Activated CD4-positive, alpha-beta memory T cell treated with anti-CD3 and anti-CD28 coated beads for 36 hours (primary cell): ENCODE measurements at places on chromosomes 6 and 20. TPM values are rescaled to one million over a fixed set of nuclear protein-coding genes. Genes with fewer than 3 reads are reported as not detected.

- H3K27ac ChIP-seq: no peak overlapping the region
- no peaks in the 10 kb centered on the region for H3K36me3 ChIP-seq
- no peaks in the 10 kb centered on the region for H3K27me3 ChIP-seq
Measured at GRCh38 chr20:14727485-14728150, 390.2 kb upstream of the FLRT3 start.

Gene CTCFL
- not detected for total RNA-seq

GRCh38 chr20:32336918-32337347, 21.2 kb upstream of the ASXL1 start:
- H3K4me1 ChIP-seq: peaks cover 41% of the 10 kb centered on the region
- no peaks in the 10 kb centered on the region for H3K27me3 ChIP-seq
- H3K27ac ChIP-seq: peak overlapping the region; percentile 32
- peaks cover 32% of the 10 kb centered on the region for H3K36me3 ChIP-seq
- no peak for DNase-seq

DNA sequence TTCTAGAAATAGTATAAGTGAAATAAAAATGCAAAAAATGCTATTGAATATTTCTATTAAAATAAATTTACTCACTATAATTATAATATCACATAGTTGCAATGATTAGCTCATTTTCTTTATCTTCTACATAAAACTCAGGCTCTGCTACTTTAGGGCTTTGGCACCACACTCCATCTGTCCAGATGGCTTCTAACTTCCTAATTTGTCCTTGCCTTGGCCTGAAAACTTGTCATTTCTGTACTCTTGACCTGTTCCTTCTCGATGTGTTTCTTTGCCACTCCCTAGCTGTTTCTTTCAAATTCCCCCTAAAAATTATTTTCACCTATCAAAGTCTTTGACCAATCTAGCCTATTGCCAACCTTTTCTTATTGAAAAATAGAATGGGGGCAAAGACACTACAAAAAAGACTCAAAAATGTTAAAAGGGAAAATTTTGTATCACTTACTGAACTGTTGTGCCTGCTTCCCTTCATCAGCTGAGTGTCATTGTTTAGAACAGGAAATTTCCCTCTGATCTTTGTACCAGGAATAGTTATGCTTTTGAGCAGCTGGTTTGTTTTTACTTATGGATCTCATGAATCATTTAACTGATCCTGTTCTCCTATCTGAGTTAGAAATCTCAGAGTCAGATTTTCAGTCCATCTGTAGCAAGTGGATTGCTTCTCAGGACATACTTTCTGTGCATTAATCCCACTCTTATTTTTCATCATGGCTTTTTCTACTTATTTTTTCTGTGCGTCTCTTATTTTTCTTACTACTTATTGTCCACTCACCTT, 279.2 kb upstream of the CNR1 start:
- no peak for DNase-seq
- H3K27ac ChIP-seq: no peak overlapping the region
- H3K27me3 ChIP-seq: peaks cover 6% of the 10 kb centered on the region

- H3K27ac ChIP-seq: no peak overlapping the region
- H3K4me1 ChIP-seq: no peaks in the 10 kb centered on the region
- peaks cover 6% of the 10 kb centered on the region for H3K27me3 ChIP-seq
- H3K4me3 ChIP-seq: no peak overlapping the region
- DNase-seq: no peak
Measured at GRCh38 chr6:99285881-99286280, 63.6 kb downstream of the FAXC start.

GRCh38 chr6:43926634-43927531, 156.9 kb downstream of the VEGFA start:
- peaks cover 25% of the 10 kb centered on the region for H3K4me1 ChIP-seq
- H3K36me3 ChIP-seq: no peaks in the 10 kb centered on the region
- no peak overlapping the region for H3K4me3 ChIP-seq
- DNase-seq: no peak
- no peaks in the 10 kb centered on the region for H3K27me3 ChIP-seq
- no peak overlapping the region for H3K27ac ChIP-seq

- H3K27me3 ChIP-seq: no peaks in the 10 kb centered on the region
- H3K36me3 ChIP-seq: peaks cover 9% of the 10 kb centered on the region
- DNase-seq: peak; percentile 91
- no peak overlapping the region for H3K4me3 ChIP-seq
Measured at GRCh38 chr6:90411292-90411781, 114.7 kb upstream of the BACH2 start.

GRCh38 chr20:53582574-53583351, 10.9 kb downstream of the ZNF217 start:
- H3K27ac ChIP-seq: peak overlapping the region; percentile 97
- no peaks in the 10 kb centered on the region for H3K27me3 ChIP-seq
- H3K36me3 ChIP-seq: peaks cover 48% of the 10 kb centered on the region
- peak overlapping the region; percentile 82 for H3K4me3 ChIP-seq
- peak; percentile 71 for DNase-seq

DNA sequence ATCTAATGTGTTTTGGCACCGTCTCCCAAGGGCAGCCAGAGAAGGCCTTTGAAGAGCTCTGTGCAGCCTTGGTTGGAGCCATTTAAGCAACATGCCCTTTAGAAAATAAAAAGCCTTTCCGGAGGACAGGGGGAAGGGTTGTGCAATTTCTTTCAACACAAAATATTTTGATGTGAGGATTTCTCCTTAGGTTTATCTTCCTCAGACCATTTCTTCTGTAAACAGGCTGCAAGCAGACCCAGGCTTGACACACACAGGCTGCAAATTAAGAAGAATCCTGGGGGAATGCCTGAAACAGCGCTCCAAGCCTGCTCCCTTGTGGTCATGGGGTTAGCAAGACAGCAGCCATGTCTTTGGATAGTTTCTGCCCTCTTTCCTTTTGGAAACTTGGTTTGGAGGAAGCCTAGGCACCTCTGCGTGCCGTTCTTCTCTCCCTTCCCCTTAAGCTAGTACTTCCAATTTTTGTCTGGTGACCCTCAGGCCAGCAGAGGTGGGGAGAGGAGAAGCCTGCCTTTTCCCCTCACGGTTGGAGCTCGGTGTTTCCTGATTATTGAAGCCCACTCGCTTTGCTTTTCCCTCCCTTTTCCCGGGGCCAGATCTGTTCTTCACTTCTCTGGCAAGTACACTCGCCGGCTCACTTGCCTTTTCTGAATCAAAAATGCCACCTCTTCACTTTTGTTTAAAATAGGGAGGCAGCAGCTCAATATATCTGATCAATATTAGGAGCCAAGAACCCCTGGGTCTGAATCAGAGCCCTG, 39.6 kb upstream of the NOX3 start:
- no peak overlapping the region for H3K27ac ChIP-seq
- no peaks in the 10 kb centered on the region for H3K36me3 ChIP-seq
- no peaks in the 10 kb centered on the region for H3K27me3 ChIP-seq
- H3K4me1 ChIP-seq: peaks cover 33% of the 10 kb centered on the region
- H3K4me3 ChIP-seq: no peak overlapping the region

DNA sequence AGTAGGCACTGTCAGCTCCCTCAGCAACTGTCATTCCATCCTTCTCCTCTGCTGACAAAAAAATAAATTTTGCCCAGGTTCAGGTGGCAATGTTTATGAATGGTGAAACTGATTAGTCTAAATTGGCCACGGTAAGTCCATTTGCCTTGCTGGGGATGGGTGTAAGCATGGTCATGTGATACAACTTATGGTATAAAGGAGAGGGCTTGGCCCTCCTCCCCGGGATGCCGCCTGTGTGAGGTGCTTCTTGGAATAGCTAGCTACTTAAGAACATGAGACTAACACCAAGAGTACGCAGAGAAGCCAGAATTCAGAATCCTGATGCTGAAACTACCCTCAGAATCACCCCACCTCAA, 94.4 kb upstream of the MAP7 start:
- no peak overlapping the region for H3K4me3 ChIP-seq
- no peak for DNase-seq
- no peaks in the 10 kb centered on the region for H3K4me1 ChIP-seq
- H3K27ac ChIP-seq: no peak overlapping the region

Gene LY6G5C
- total RNA-seq: 1.8 TPM

DNA sequence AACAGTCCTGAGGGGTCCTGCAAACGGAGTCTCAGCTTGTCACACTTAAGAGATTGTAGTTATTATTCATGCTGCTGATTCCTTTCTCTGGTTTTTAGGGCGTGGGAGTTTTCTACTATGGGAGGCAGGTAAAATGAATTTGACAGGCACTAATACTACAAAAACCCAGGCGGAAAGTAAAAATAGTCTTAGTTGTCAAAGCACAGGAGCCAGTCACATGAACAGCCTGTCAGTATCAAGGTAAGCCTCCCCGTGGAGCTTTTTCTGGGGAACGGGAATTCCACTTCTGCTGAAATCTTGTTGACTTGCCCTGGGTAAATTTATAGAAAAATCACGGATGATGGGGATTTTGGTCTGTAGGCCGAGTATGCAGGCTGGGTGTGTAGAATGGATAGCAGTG, 79.8 kb downstream of the SLC24A3 start:
- H3K4me3 ChIP-seq: no peak overlapping the region
- H3K27me3 ChIP-seq: no peaks in the 10 kb centered on the region
- H3K27ac ChIP-seq: no peak overlapping the region
- H3K4me1 ChIP-seq: no peaks in the 10 kb centered on the region

Gene FAM162B
- total RNA-seq: not detected

DNA sequence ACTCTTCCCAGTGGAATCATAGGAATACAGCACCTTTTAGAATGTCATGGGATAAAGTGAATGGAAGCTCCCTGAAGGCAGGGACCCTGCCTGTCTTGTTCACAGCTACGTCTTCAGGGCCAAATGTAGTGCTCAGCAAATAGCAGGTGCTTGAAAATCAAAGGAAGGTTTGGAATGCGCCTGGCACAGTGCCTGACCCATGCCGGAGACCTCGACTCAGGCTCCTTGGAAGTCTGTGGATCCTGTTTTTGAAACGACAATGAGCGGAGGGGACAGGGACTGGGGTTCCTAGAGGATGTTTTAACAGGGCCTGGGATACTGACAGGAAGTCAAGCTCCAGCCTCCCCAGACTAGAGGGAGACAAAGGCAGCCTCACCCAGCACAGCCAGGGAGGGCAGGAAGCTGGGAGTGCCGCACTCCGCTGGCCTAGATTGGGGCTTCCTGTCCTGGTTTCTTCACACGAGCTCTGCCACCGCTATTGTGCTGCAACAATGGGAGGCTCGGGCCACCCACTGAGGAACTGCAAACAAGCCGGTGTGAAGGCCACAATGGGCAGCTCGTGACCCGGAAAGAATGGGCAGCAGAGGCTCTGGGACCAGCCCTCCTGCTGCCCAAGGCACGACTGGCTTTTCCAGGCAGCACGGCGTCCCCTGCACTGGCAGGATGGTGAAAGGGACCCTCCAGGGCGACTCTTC, 76.7 kb downstream of the PREX1 start:
- peaks cover 30% of the 10 kb centered on the region for H3K36me3 ChIP-seq
- H3K4me1 ChIP-seq: peaks cover 71% of the 10 kb centered on the region
- peak; percentile 64 for DNase-seq
- peak overlapping the region; percentile 28 for H3K4me3 ChIP-seq
- no peaks in the 10 kb centered on the region for H3K27me3 ChIP-seq

DNA sequence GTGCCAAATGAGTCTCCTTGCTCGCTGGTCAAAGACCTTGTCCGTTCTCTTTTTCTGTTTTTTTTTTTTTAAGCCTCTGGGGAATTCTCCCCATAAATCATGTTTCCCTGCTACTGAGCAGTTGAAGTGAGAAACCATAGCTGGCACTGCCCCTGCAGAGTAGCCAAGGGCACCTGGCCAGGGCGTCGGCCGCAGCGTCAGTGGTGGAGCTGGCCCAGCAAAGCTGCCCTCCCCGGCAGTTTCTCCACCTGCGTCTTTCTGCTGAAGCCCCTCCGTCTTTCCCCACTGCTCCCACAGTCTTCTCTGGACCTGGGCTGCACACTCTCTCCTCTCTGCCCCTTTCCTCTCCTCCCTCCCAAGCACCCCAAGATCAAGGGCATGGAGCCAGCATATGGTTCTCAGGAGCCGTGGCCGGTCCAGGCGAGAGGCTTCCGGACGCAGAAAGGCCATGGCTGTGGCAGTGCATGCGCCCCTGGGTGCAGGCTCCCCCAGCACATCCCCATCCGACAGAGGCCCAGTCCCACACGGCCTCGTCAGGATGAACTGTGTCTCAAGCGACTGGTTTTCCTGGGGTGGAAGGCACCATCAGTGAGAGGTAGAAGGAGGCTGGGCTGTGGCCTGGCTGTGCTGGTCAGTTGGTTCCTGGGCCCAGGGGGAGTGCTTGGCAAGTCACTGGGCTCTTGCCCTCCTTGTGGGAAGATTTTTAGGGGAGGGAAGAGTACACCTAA, 218.1 kb downstream of the ERMARD start:
- DNase-seq: no peak
- H3K36me3 ChIP-seq: no peaks in the 10 kb centered on the region
- H3K4me1 ChIP-seq: no peaks in the 10 kb centered on the region
- no peak overlapping the region for H3K4me3 ChIP-seq
- peaks cover 2% of the 10 kb centered on the region for H3K27me3 ChIP-seq

DNA sequence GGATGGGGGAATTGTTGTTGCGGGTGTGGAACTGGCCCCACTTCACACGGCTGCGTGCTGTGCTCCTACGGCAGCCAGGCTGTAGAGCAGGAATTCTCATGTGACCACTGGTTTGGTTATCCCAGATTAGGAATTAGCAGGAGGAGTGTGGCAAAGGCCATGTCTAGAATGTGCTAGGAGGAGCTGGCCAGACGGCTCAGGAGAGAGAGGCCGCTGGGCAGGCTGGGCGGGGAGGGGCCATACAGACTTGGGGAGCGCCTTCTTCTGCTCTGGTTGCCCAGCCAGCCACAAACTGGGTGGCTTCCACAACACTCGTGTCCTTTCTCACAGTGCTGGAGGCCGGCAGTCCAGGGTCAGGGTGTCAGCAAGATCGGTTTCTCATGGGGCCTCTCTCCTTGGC, 245.0 kb upstream of the QKI start:
- H3K4me1 ChIP-seq: peaks cover 2% of the 10 kb centered on the region
- no peak overlapping the region for H3K4me3 ChIP-seq

Gene DEFB124
- total RNA-seq: not detected

Gene LY6G5B
- 9.2 TPM for total RNA-seq

GRCh38 chr20:20366551-20366875, 1.4 kb upstream of the INSM1 start:
- DNase-seq: no peak
- H3K4me1 ChIP-seq: peaks cover 28% of the 10 kb centered on the region
- H3K27me3 ChIP-seq: peaks cover 63% of the 10 kb centered on the region
- peaks cover 2% of the 10 kb centered on the region for H3K36me3 ChIP-seq

Gene TP53TG5
- 0.24 TPM for total RNA-seq

DNA sequence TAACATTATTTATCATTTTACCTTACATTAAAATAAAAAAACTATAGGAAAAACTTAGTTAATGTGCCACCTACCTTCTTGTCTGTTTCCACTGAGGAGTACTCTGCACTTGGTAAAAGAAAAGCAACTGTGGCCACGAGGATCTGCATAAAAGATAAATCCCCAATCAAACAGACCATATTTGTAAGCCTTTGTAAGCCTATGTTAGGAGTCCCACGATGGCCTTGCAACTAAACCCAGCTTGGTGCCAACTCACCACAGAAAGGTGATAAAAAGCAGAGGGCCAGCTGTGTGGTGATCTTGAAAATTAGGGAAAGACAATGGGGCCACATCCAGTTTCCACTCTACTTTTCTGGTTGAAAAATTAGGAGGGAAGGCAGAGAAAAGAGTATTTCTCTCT, 156.9 kb downstream of the INSM1 start:
- DNase-seq: no peak
- no peaks in the 10 kb centered on the region for H3K27me3 ChIP-seq
- no peak overlapping the region for H3K27ac ChIP-seq
- H3K36me3 ChIP-seq: peaks cover 22% of the 10 kb centered on the region

- no peaks in the 10 kb centered on the region for H3K36me3 ChIP-seq
- H3K27me3 ChIP-seq: no peaks in the 10 kb centered on the region
- H3K27ac ChIP-seq: peak overlapping the region; percentile 99
- peak overlapping the region; percentile 87 for H3K4me3 ChIP-seq
- H3K4me1 ChIP-seq: peaks cover 44% of the 10 kb centered on the region
Measured at GRCh38 chr6:157021993-157022740, 245.0 kb downstream of the ARID1B start.

Gene BNIP5
- not detected for total RNA-seq

Gene PTP4A1
- total RNA-seq: 49.3 TPM
